Left renal cortex interstitium (tissue), 4 donors: ENCODE measurements at places on chromosomes 11 and 22.

DNA sequence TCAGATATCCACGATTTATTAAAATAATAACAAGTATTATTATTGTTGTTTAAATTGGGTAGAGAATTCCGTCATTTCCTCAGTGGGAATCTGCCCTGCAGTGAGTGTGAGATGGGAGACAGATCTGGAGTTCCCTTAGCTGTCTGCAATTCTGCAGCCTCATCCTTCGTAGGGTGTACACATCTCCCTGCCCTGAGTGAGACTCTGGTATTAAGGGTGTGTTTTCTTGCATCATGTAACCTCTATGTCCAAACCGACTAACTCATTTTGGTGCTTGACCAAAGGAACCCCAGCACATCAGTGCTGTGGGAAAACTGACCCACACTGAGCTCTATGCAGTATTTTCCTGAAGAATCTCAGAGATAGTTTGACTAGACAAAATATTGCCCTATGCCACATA is 157.6 kb downstream of the LDLRAD3 start:
- no peak for DNase-seq

- no peak for DNase-seq
Measured at GRCh38 chr22:18035751-18036150, 11.4 kb upstream of the MICAL3 start.

GRCh38 chr22:28299753-28300152 is 379.9 kb downstream of the TTC28 start:
- no peak for DNase-seq

DNA sequence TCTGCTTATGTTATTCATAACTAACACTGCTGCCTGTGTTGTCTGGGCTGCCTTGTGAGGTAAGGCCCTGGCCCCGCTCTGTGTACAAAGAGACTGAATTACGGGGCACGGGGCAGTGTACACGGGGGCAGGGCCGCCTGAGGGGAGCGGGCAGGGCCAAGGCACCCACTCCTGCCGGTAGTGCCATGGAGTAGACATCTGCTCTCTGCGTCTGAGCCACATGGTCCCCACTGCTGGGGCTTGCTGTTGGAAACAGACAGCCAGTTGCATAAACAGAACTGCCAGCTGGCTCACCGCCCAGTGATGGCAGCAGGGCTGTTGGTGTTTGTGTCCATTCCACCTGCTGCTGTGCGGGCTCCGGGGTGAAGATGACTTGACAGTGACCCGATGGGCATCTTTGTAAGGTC is 19.8 kb downstream of the FAM118A start:
- no peak for DNase-seq

- no peak for DNase-seq
Measured at GRCh38 chr22:48402591-48403031, 1425.1 kb downstream of the BRD1 start.

DNA sequence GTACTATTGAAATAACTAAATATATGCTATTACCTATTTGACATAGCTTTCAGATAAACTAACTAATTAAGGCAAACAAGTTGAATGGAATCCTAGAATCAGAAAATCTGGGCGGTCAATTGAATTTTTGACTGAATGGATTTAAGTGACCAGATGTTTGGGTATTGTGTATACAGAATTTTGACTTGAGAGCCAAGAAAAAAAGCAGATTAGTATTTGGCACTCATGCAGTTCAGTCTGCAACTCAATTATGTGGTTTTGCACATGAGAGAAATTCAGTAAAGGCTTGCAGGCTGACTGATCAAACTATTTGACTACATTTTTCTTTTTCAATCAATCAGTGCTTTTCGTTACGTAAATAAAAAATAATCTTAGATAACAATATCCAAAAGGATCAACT is 254.8 kb downstream of the GUCY1A2 start:
- DNase-seq, result no peak

DNA sequence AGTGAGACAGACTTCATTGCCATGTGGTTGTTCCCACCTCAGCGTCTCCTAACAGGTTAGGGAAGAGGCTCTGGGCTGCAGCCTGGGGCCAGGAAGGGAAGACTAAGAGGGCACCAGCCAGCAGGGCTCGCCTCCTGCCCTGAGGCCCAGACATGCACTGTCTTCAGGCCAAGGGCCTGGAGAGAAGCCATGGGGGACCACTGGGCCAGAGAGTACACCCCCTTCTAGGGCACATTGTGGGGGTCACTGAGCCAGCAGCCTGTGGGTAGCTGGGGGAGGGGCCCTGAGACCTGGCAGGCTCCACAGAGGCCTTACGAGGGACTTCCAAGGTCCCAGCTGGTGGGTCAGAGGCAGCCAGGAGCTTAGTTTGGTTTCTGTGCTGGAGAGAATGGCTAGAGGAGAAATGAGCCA is 25.0 kb upstream of the MYRF start:
- DNase-seq, result no peak

DNA sequence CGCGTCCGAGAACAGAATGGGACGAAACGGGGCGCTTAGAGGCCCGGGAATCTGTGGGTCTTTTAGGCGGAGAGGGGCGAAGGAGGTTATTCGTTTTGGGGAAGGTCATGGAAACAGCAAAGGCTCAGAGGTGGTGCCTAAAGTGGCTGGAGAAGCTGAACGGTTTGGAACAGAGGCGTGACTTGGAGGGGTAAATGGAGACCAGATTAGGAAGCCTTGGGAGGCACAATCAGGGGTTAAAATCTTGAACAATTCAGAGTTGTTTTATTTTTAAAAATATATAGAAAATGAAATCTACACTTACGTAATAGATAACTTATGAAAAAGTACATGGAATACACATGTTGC is 247 bp upstream of the PLAAT5 start:
- DNase-seq, result no peak

DNA sequence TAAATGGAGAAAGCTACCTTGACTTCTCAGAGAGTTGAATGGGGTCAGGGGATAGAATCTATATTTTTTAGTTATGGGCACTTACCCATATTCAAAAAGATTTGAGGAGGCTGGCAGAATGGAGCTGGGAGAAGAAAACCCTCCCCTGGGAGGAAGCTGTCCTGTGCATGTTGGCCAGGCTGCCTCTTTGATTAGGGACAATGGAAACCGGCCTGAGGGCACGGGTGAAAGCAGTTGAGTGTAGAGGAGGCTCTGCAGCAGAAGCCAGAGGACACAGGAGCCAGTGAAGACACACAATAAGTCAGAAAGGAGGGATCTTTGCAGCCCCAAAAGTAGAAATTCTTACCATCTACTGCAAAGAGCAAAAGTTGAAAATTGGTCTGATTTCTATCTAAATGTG is 66.6 kb upstream of the B3GAT1 start:
- DNase-seq, result no peak

GRCh38 chr22:36233796-36234195 is 5.5 kb downstream of the APOL2 start:
- DNase-seq, result no peak

DNA sequence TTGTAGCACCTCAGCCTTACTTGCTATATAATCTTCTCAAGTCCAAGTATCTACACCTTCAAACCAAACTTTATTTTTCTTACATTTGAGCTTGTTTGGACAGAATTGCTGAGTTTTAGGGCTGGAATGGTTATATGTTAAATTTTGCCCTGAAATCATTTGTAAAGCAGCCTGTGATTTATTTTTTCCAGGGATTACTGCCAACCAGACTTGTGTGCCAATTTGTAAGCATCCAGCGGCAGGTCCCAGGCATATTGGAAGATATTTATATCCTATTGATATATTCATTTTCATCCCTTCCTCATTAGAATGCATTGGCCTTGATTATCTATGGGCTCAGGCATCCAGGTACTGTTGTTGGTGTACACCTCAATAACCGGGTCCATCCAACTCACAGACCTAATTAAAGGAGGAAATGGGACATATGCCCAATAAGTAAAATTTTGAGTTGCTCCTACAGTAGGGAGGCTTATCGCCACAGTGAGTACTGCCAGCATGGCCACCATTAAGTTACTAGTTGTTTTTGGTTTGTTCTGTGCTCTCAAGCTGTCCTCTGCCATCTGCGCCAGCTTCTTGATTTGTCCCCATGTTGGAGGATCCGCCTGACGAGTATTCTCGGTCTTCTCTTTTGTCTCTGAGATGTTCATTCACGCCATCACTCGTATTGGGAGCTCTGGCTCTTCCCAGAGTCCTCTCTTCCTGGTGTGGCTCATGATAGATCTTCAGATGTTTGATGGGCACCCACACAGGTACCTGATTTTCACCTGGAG is 9.8 kb upstream of the DNAJB13 start:
- no peak for DNase-seq

- no peak for DNase-seq
Measured at GRCh38 chr22:25735650-25736049, 6.3 kb upstream of the MYO18B start.

GRCh38 chr22:21034989-21035388 is 2.6 kb upstream of the SLC7A4 start:
- no peak for DNase-seq

DNA sequence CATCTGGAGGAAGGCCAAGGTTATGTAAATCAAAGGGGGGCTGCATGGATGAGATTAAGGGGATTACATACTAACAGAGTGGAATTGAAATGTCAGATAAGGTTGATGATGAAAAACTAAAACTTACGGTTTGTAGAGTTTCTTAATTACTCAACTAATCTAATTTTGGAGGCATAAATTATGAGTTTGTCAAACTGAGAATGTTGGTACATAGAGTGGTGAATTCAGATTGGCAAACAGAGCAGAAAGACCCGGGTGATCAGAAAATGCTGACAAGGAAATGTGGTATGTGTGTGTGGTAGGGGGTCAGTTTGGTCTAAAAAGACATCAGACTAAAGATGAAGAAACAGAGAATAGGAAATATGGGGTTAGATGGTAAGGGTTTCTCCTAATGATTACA is 11.0 kb downstream of the MS4A6E start:
- DNase-seq, result no peak

- no peak for DNase-seq
Measured at GRCh38 chr22:24809331-24809730, 3.3 kb downstream of the SGSM1 start.
